Omental fat pad (tissue), 4 donors: ENCODE measurements at places on chromosomes 16 and 17. TPM values are rescaled to one million over a fixed set of nuclear protein-coding genes. Genes with fewer than 3 reads are reported as not detected.

SOST gene
- not detected for total RNA-seq

CSH2 gene
- total RNA-seq, result not detected

DNA sequence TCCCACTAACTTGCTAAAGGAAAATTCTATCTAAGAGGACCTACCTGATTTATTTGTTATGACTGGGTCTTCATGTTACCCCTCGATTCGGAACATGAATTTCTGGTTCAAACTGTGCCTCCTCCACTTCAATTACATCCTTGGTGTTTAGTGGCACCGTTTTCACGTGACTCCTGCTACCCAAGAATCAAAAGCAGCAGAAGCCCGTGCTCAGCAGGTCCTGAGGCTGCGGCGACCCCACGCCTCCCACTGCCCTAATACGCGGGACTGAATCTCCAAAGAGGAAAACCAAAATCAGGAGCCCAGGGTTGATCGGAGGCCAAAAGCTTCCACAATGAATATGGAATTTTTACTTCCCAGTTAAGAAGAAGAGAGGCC lies 94.0 kb upstream of the METRNL start:
- no peak for DNase-seq

GRCh38 chr17:21035406-21035805 lies 7.4 kb downstream of the USP22 start:
- DNase-seq, result no peak

DNA sequence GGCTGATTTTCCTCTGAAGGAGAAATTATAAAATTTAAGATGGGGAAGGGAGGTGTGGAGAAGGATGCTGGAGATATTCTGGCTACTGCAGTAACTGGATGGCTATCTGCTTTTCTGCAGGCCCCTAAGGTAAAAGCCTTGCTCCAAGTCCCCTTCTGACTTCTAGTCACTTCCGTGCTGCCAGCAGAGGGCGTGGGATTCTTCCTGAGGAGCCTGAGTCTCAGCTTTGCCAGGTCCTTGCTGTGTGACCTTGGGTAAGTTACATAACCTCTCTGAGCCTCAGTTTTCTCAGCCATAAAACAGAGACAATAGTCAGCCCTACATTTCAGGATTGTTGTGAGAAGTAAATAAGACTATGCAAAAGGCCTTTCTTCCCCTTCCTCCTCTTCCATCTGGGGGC lies 24.3 kb upstream of the TMEM220 start:
- no peak for DNase-seq
